Upper lobe of right lung (tissue), 1 donor: ENCODE measurements at places on chromosomes 5 and 9. TPM values are rescaled to one million over a fixed set of nuclear protein-coding genes. Genes with fewer than 3 reads are reported as not detected.

DNA sequence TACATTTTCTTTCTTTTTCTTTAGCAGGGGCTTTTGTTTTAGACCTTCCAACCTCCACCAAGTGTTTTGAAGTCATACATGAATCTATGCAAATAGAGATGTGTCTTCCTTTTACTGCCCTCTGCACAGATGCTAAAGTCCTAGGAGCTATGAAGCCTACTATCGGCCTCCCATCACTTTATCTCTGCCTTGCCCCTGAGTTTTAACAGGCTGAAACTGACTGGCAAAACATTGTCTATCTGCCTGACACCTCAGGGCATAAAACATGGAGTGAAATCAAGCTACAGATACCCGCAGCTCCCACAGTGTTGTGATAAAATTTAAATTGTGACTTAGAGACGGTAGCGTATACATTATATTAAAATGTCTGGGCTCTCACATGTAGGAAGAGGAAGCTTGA lies 604.6 kb upstream of the C9orf72 start:
- H3K36me3 ChIP-seq, result no peaks in the 10 kb centered on the region
- no peak for DNase-seq
- no peaks in the 10 kb centered on the region for H3K27me3 ChIP-seq
- no peak overlapping the region for H3K27ac ChIP-seq

- peaks cover 12% of the 10 kb centered on the region for H3K4me1 ChIP-seq
- H3K4me3 ChIP-seq, result no peak overlapping the region
- H3K36me3 ChIP-seq, result no peaks in the 10 kb centered on the region
- DNase-seq, result no peak
- no peaks in the 10 kb centered on the region for H3K27me3 ChIP-seq
- H3K27ac ChIP-seq, result no peak overlapping the region
Measured at GRCh38 chr5:148465381-148466235, 81.8 kb downstream of the FBXO38 start.

The SHOC1 gene
- not detected for total RNA-seq

DNA sequence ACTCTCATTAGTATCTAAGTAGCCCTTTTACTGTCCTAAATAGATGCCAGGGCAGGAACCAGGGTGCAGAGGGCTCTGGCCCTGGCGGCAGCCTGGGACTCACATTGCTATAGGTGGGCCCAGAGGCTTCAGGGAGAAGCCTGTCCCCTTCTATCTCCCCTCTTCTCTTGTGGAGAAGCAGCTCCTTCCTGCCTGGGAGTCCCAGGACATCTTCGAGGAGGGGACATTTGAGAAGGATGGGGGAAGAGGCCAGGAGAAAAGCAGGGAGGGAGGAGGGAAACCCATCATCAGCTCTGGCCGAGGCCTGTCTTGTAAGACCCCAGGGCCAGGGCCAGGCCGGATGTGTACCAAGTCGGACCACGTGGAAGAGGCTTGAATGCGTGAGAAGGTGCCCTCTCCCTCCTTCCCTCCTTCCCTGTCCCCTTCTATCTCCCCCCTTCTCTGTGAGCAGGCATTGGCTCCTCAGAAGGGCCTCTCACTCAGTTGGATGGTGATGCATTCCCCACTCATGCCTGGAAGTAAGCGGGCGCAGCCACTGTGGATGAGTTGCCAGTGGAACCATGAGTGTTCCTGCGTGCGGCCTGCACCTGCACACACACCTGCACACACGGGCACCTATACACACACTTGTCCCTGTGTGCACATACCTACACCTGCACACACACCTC lies 20.7 kb upstream of the LPCAT1 start:
- DNase-seq, result peak; percentile 58
- peaks cover 17% of the 10 kb centered on the region for H3K4me1 ChIP-seq
- no peak overlapping the region for H3K4me3 ChIP-seq
- no peaks in the 10 kb centered on the region for H3K36me3 ChIP-seq
- H3K27me3 ChIP-seq, result no peaks in the 10 kb centered on the region

The KCNV2 gene
- not detected for total RNA-seq

The GLRA1 gene
- total RNA-seq, result not detected

- no peaks in the 10 kb centered on the region for H3K27me3 ChIP-seq
- DNase-seq, result no peak
- no peaks in the 10 kb centered on the region for H3K36me3 ChIP-seq
- H3K4me1 ChIP-seq, result no peaks in the 10 kb centered on the region
Measured at GRCh38 chr5:112010475-112010874, 253.5 kb upstream of the NREP start.
